ENCODE measurements at places on chromosomes 5 and 9.

GRCh38 chr5:72624641-72625236 lies 117.5 kb upstream of the ZNF366 start:
- DNase-seq, result no peak

- no peak for DNase-seq
These were observed 11.0 kb downstream of the HAVCR1 start for GRCh38 chr5:157047898-157048297.

- DNase-seq, result peak; percentile 55
These were observed 94.4 kb downstream of the USP20 start for GRCh38 chr9:129929496-129930125.

DNA sequence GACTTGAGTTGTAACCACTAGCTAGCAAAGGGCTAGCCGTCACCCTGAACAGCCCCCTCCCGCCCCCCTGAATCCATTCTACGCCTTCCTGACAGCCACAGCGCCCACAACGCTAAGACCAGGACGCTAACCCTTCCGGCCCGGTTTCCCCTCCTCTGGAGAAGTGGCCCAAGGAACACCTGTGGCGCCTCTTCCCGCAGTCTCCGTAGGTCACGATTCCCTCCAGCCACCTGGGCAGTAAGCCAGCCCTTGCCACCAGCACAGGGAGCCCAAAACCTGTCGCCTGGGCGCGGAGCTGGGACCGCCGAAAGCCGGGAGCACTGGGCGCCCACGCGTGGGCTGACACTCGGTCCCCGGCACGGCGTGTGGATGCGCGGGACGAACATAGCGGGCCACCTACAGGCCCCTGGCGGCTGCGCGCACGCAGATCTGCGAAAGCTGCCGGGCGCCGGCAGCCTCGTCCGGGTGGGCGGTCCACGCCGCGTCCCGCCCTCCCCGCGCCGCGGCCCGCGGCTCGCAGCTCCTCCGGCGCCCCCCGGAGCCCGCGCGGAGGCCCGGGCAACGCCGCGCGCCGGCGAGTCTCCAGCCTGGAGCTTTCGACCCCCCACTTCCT lies 596 bp downstream of the IRF1 start:
- DNase-seq, result no peak

GRCh38 chr5:57684299-57684702 lies 201.7 kb upstream of the ACTBL2 start:
- no peak for DNase-seq

- DNase-seq, result peak; percentile 96
These were observed 41.4 kb downstream of the BICD2 start for GRCh38 chr9:92723299-92723625.

DNA sequence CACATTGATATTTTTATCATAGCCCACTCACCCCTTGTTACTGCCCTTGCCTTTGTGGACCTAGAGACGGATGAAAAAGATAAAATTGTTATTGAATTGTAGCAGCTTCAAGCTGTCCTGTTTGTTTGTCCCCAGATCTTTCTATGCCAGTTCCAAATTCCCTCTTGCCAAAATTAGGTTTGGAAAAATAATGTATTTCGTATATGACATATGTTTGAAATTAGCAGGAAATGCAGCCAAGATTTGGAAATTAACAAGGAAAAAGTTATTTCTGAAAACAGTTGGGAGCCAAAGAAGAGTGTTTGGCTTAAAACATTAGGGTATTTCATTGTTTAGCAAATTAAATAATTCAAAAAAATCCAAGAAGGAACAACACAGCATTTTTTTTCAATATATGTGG lies 33.5 kb downstream of the SPATA31D1 start:
- DNase-seq, result peak; percentile 6

Data from pons (tissue), 1 donor.